ENCODE measurements at places on chromosomes 7 and 10. TPM values are rescaled to one million over a fixed set of nuclear protein-coding genes. Genes with fewer than 3 reads are reported as not detected.

SLC13A1 gene
- total RNA-seq: not detected

ZNF3 gene
- total RNA-seq: 17.3 TPM

TUBAL3 gene
- total RNA-seq: 0.31 TPM

TEX47 gene
- not detected for total RNA-seq

MYPN gene
- total RNA-seq: 110 TPM

DLX5 gene
- 0.71 TPM for total RNA-seq

OAT gene
- 51.1 TPM for total RNA-seq

DNA sequence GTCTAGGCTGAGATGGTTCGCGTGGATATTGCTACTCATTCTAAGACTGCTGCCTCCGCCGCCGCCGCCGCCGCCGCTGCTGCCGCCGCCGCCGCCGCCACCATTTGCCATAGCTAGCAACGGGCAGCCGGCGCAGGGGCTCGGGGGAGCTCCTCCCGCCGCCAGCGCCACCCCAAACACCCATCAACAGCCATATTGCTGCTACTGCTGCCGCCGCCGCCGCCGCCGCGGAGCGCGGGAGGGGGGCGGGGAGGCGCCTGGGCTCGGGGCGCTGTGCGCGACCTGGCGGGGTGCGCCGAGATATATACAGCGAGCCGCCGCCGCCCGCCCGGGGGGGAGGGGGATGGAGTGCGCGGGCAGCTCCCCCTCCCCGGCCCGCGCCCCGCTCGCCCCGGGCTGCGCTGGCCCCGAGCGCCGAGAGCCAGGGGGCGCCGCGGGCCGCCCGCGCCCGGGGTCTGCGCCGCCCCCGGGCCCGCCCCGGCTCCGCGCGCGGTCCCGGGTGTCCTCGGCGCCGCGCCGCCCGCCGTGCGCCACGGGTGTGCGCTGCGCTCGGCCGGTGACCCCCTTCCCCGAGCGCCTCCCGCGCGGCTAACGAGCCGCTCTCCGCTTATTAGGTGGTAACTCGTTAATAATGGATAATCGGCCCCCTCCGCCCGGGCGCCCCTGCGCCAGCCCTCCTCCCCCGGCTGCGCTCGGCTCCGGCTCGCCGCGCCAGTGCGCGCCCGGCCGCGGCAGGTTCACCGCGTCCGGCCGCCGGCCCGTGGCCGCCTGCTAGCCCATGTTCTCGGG lies at the start of gene KCNMA1:
Gene KCNMA1, minus strand, starts transcription at position 277 of the 789 bp plus-strand sequence.
- DNase-seq: no peak

GRCh38 chr7:82678259-82678658 lies 234.7 kb upstream of the CACNA2D1 start:
- DNase-seq: no peak

DNA sequence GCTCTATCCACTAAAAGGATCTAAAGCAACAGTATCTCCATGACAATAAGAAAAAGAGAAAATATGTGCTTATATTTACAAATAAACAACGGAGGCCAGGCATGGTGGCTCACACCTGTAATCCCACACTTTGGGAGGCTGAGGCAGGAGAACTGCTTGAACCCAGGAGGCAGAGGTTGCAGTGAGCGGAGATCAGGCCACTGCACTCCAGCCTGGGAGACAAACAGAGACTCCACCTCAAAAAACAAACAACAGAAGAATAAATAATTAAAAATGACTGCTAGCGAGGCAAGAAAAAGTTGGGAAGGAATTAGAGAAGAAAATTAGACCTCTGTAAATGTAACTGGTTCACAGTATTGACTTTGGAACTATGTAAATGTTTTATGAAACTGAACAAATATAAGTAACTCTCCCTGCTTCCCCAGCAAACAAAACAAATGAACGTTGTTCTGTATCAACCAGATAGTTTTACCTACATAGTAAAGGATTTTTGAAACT lies 17.1 kb downstream of the TRIM24 start:
- no peak for DNase-seq

- no peak for DNase-seq
Observed at GRCh38 chr10:637221-637620, 52.2 kb downstream of the DIP2C start.

GRCh38 chr7:44958645-44959344 lies 20.0 kb downstream of the MYO1G start:
- no peak for DNase-seq
